ENCODE measurements at places on chromosomes 11 and 22.

- no peak for DNase-seq
These were observed 31.1 kb upstream of the RDX start for GRCh38 chr11:110327508-110327907.

DNA sequence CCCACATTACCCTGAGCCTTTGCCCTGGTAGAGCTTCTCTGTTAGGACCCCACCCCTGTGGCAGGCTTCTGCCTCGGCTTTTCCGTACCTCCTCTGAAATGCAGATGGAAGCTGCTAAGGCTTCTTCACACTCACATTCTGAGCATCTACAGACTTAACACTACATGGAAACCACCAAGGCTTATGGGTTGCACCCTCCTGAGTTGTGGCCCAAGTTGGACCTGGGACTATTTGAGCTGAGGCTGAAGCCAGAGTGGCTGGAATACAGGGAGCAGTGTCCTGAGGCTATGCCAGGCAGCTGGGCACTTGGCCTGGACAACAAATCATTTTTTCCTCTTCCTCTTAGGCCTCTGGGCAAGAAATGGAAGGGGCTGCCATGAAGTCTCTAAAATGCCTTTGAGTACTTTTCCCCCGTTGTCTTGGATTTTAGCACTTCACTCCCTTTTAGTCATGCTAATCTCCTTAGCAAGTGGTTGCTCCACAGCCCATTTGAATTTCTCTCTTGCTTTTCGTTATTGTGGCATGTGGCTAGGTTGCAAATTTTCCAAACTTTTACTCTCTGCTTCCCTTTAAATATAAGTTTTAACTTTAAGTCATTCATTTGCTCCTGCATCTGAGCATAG is 114.8 kb upstream of the FIBIN start:
- no peak for DNase-seq

DNA sequence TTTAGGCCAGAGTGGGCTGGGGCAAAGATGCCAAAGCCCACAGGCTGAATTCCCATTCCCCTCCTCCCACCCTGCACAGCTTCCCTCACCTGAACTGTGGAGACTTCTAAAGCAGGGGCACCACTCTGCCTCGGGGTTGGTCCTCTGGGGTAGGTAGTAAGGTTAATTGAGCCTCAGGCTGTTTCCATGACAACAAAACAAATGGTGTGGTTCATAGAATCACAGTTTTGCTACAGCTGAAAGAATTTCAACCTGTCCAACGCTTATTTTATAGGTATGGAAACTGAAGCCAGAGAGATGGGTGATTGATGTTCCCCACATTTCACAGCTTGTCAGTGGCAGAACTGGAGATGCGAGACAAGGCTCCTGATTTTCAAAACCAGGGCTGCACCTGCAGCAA is 109.5 kb downstream of the SNX19 start:
- DNase-seq, result no peak

- no peak for DNase-seq
These were observed 941.6 kb upstream of the CHORDC1 start for GRCh38 chr11:91164452-91164822.

GRCh38 chr11:130534551-130534950 is 86.1 kb downstream of the ADAMTS15 start:
- no peak for DNase-seq

DNA sequence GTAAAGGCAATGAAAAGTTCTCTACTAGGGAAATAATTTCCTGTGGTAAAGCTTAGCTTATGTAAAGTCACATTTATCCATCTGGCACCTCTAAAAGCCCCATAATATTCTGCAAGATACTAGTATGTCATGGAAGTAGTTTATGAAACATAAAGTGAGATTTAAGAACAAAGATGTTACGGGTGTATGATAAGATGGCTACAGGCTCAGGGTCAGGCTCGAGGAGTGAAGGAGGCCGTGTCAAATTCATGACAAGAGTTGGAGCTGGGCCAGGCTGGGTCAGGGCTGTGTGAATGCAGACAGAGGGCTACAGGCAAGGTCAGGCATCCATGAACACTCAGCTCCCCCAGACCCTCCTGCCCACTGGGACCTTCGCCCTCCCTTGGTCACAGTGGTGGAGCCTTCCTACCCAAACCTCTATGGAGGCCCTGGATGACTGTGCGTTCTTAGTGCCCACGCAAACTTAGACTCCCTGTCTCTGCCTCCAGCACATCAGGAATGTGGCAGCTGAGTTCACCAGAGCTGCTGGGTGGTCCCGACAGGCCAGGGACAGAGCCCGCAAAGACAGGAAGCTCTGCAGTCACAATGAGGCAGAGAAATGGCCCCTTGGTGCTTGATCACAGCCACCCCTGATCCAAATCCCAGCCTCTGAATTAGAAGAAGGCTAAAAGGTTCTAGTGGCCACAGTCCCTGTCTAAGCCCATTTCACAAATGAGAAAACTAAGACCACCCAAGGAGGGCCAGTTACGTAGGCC is 14.8 kb downstream of the IGLL5 start:
- no peak for DNase-seq

- no peak for DNase-seq
These were observed 42.5 kb downstream of the ZNRF3 start for GRCh38 chr22:28925916-28926315.

GRCh38 chr11:69745201-69745600 is 29.9 kb downstream of the FGF4 start:
- no peak for DNase-seq

DNA sequence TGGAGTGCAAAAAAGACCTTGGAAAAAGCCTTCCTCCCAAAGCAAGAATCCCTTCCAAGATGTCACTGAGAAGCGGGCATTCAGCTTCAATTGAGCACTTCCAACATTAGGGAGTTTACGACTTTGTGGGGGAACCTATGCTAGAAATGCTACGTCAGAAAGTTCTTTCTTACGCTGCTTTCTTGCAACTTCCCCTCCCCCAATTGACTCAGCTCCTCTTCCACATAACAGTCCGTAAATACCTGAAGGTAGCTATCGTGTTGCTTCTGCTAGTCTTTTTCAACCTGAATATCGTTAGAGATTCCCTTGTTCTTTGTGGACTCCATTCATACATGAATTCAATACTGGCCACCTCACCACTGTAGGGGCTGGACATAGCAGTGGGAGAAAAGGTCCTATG is 47.0 kb downstream of the VSIG10L2 start:
- no peak for DNase-seq

DNA sequence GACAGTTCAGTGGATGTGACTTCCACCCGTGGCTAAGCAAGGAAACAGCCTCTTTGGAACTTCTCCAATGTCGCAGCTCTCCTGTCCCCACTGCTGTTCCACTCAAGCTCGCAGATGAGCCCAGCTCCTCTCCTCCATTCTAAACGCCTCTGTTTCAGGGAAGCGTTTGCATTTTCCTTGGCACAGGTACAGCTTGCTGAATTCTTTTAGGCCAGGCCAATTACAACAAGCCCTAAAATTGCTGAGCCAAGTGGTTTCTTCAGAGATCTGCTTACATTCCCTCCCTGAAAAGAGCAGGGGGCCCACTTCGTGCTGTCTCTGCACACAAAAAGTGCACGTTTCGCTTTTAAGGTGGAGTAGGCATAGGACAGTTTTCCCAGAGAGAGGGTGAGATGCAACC is 91.5 kb upstream of the BLID start:
- DNase-seq, result no peak

DNA sequence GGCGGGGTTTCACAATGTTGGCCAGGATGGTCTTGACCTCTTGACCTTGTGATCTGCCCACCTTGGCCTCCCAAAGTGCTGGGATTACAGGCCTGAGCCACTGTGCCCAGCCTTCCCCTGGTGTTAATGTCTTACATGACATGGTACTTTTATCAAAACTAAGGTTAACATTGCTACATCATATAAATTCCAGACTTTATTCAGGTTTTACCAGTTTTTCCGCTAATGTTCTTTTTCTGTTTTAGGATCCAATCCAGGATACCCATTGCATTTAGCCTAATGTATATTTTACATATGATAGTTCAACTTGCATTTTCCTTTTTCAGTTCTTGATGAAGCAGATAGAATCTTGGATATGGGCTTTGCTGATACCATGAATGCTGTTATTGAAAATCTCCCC is 14.2 kb downstream of the DDX10 start:
- DNase-seq, result no peak

- DNase-seq, result no peak
These were observed 203.8 kb upstream of the TMEM45B start for GRCh38 chr11:129611661-129612446.

DNA sequence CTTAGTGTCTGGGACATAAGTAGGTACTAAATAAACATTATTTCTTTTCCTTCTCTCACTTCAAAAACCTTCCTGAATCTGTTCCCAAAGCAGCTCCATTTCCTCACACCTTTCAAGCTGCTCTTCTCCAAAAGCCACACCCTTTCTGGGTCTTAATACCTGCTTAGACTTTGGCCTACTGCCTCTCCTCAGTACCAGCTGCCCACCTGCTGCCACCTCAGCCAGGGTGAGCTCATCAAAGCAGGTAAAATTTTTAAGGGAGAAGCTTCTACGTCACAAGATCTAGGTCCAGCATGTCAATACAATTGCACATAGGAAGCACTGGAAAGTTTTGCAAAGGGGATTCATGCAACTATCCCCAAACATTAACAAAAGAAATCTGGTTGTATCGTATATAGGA is 108.4 kb downstream of the RPL27A start:
- DNase-seq, result no peak

- DNase-seq, result no peak
These were observed 68.2 kb downstream of the EMSY start for GRCh38 chr11:76512851-76513653.

- DNase-seq, result no peak
These were observed 14.5 kb downstream of the XNDC1N start for GRCh38 chr11:71913756-71914526.

DNA sequence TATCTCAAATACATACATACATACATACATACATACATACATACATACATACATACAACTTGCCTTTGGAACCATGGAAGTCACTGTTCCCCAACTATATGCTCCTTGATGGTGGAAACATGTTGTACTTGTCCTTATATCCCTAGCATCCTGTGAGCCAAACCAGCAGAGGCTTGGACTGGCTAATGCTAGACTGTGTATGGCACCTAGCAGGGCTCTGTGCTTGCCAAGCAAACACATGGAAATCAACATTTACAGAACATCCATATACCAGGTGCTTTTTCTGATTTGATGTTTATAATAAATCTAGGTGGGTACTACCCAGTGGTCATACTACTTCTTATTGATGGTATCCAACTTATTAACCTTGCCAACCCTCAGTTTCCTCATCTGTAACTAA is 86.1 kb downstream of the ABTB2 start:
- DNase-seq, result no peak

DNA sequence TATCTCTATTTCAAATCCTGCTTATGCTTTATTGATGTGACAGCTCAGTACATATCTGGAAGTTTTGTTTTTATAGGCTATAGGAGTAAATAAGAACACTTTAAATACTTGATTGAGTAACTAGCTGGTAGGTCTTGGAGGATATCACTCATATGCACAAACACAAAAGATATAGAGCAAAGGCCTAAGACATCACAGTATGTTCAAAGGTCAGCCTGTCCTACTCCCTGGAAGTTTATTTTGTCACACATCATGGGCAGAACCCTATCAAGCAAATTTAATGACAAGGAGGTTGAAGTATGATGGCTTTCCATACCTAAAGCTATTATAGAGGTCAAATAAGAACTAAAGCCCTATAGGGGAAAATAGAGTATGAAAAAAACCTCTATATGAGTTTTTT is 70.0 kb upstream of the MS4A8 start:
- no peak for DNase-seq

GRCh38 chr22:45096256-45096907 is 67.3 kb upstream of the NUP50 start:
- DNase-seq, result peak; percentile 32

GRCh38 chr11:108235192-108235591 is 12.3 kb downstream of the ATM start:
- DNase-seq, result no peak

DNA sequence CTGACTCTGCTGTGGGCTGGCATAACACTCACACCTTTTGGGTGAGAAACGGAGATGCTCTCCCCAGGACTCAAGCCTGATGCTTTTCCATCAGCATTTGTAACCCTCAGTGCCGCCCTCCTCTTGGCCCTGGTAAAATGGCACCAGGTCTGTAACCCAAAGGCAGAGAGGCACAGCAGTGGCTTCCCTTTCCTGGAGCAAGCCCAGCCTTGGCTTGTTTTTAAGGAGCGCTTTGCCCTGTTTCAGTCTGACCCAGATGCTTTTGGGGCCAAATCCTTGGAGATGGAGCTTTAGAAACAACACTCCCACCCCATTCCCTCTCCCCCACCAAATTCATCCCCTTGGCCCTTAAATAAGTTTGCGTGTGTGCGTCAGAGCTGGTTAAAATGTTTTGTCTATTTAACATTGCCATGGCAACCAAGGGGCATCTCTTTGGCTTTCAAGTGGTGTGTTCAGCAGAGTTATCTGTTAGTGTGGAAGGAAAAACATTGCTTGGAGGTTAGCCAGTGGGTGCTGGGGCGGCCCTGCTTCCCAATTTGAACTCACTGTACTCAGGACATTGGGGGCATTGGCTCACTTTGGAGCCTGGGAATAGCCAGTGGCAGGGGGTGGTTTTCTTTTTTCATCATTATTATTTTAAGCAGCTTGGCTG is 134.1 kb downstream of the NAV2 start:
- no peak for DNase-seq

DNA sequence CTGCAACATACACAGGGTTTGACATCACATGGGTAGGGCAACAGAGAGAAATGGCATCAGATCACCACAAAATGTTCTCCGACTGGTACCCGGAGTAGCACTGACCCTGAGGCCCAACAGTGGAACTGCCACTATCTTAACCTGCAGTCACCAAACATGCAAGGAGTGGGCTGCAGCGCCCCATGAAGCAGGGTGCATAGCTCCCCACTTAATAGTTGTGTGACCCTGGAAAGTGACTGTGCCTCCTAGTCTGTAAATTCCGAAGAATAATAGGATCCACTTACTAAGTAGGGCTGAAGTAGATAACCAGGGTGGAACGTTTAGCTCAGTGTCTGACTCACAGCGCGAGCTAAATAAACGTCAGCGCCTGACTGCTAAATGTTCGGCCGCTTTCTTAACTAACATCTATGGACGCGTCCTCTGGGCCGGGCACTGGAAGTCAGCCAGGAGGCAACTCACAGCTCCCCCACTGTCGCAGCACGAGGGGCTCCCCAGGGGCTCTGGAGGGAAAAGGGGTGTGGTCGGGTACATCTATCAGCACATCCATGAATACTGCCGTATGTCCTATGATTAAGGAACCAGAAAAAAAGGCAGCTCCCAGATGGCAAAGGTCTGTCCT is 777 bp downstream of the LTO1 start:
- peak; percentile 27 for DNase-seq

- DNase-seq, result no peak
These were observed 353.2 kb upstream of the TENM4 start for GRCh38 chr11:79794057-79794456.

DNA sequence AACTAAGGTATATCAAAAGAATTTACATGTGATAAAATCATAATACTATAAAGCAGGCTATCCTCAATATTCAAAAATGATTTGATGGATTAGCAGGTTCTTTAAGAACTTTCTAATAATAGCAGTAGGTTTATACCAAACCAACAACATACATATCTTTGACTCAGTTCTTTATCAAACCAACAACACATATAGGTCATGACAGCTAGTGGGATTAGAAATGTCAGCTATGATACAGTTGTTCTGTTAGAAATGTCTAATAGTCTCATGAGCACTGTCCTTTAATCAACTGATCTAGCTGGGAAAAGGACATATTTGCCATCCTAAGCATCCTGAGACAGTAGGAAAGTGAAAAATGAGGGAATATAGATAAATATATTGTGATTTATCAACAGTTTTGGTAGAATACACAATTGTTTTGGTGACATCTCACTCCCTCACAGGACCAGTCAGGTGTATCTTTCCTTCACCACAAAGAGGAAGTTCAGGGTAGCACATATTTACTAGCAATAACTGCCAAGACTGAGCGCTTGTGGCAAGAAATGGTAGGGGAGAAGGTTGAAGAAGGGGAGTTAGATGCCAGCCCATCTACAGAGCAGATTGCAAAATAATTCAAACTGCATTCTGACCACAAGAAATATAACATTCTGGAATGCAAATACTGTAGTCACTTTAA is 90.8 kb upstream of the APOA1 start:
- no peak for DNase-seq

Measured in activated CD8-positive, alpha-beta memory T cell treated with anti-CD3 and anti-CD28 coated beads, Interleukin-2, amount 50 U/mL, for 4 hours (primary cell).